ENCODE measurements at places on chromosomes 13 and 19.
A peak's percentile ranks its signal among the peaks of the same experiment; 100 is the strongest.

GRCh38 chr19:18737337-18737953 lies 53.7 kb downstream of the COMP start:
- DNase-seq, result no peak

- no peak for DNase-seq
Observed at GRCh38 chr13:41427666-41428065, 29.7 kb upstream of the RGCC start.

- peak; percentile 86 for DNase-seq
Observed at GRCh38 chr19:41575998-41576397, at the start of gene CEACAM21. CEACAM21 (plus strand) TSS chr19:41576166; CDS start chr19:41576275, 109 bp downstream.

GRCh38 chr19:17137417-17137816 lies 61.8 kb downstream of the MYO9B start:
- no peak for DNase-seq

- DNase-seq, result no peak
Observed at GRCh38 chr13:59510386-59510785, 653.3 kb downstream of the DIAPH3 start.

- no peak for DNase-seq
Observed at GRCh38 chr13:83508771-83509301, 373.4 kb downstream of the SLITRK1 start.

GRCh38 chr13:36273431-36273830 lies 24.2 kb downstream of the CCDC169 start:
- no peak for DNase-seq

- no peak for DNase-seq
Observed at GRCh38 chr19:46605356-46605821, 4.3 kb downstream of the CALM3 start.

GRCh38 chr13:34064456-34065205 lies 246.7 kb downstream of the RFC3 start:
- DNase-seq, result no peak

- DNase-seq, result no peak
Observed at GRCh38 chr13:100724568-100724967, 50.0 kb upstream of the TMTC4 start.

- no peak for DNase-seq
Observed at GRCh38 chr13:59681636-59682311, 482.0 kb downstream of the DIAPH3 start.

DNA sequence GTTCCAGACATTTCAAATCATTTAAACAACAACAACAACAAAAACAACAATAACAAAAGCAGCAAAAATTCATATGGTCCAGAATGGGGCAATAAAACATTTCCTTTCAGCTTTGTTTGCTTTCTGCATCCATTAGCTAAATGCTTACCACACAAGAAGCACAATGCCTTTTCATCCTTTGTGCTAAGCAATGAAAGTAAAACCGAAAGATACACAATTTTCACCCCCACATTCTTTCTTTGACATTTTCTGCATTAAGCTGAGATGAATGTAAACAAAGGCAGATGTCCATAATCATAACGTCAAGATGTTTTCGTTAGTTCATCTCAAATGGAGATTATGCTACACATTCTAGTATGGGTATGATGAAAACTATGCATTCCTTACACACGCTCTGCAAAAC lies 568.5 kb downstream of the SLITRK6 start:
- DNase-seq, result no peak

GRCh38 chr13:47455626-47456025 lies 545.4 kb downstream of the SUCLA2 start:
- DNase-seq, result peak; percentile 83

DNA sequence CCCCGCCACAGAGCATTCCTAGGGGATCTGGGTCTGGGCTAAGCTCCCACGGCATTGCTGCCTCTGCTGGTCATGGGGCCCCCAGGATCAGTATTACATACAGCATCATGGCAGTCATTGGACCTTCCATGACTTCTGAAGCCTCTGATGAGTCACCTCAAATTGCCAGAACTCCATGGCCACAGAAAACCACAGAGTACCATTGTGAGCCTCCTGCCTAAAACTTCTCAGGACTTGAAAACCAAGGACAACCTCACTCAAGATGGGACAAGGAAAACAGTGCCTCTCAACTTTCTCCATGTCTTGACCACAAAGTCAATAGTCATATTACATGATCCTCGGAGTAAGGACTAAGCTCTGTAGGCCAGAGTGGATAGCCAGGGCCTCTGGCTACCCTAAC lies 306.0 kb downstream of the GPC5 start:
- DNase-seq, result no peak

DNA sequence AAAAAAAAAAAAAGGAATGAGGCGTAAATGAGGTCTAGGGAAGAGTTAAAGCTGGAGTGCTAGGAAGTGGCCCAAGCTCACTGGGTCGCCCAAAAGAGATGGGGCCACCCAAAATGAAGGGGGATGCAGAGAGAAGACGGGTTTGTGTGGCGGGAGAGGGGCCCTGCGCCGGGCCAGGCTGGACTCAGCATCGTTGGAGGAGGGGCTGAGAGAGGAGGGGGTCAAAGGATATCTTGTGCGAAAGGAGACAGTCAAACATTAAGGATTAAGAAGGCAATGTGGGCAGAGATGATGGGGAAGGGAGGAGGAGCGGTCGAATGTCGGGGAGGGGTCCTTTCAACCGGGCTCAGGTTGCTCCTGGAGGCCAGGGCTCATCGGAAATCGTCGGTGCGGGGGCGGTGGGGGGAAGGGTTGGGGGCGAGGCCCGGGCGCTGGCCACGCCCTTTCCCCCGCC lies 825 bp upstream of the CARM1 start:
- no peak for DNase-seq

- DNase-seq, result no peak
Observed at GRCh38 chr19:28981518-28981917, 231.4 kb downstream of the UQCRFS1 start.

GRCh38 chr13:94822356-94822755 lies 110.0 kb upstream of the SOX21 start:
- DNase-seq, result no peak

DNA sequence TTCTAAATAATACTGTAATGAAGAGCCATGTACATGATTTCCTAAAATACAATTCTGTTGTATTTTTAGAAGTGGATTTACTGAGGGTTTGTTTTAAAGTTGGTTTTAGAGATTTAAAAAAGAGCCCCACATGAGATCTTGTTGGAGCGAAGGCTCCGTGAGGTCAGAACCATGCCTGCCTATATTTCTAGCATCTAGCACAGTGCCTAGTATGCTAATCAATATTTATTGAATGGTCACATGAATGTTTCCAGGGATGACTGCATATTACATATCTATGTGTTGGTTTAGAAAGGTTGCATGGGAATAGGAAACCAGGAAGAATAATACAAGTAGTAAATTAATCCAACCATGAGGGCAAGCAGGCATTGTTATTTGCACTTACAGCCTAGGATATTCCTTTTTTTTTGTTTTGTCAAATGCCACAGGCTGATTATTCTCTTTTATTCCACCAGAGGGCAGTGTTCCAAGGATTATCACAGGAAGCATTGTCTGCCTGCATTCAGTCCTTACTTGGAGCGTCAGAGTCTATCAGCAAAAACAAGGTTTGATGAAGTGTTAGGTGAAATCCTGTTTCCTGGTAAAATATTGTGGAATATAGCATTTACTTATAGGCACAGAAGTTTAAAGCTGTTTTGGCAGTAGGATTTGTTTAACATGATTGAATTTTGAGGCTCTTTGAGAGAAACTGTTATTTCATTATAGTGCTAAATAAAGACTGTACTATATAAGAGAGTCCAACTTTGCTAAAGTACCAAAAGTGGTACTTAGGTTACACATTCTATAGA lies 46.8 kb downstream of the COG3 start:
- peak; percentile 77 for DNase-seq
